Stimulated activated CD8-positive, alpha-beta memory T cell treated with anti-CD3 and anti-CD28 coated beads, Interleukin-2, amount 100 ng/mL, for 1 hour (primary cell): ENCODE measurements at places on chromosomes 3 and 15.

GRCh38 chr15:73386886-73387506, 18.2 kb upstream of the HCN4 start:
- DNase-seq = no peak

GRCh38 chr3:141280690-141281089, 49.1 kb downstream of the PXYLP1 start:
- DNase-seq = no peak

DNA sequence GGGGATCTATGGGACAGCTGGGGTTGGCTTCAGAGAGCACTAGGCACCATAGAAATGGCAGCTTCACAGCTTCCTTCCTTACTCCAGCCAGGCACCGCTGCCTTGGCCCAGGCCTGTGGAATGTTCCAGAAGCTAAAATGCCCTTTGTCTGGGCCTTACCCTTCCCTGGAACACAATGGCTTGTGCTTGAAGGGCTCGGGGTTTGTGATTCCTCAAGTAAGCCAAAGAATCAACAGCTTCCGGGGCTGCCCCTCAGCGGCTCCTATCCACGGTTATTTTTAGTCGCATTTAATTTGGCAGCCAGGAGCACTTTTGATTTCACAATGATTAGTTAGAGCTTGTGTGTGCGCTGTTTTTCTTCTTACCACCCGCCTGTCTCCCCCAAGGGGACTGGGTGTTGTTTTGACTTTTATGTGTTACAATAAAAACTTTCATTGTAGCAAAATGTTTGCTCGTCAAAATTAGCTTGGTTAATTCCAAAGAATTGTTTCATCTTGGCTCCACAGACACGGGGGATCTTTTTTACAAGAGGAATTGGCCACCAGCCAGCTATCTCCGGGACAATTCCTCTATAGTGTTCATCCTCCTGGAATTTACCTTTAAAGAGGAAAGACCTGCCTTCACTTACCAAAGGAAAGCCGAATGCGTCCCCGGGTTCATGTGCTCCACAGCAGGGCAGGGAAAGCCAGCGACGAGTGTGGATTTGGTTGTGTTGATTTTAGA, 73.8 kb downstream of the TLE3 start:
- DNase-seq = no peak

DNA sequence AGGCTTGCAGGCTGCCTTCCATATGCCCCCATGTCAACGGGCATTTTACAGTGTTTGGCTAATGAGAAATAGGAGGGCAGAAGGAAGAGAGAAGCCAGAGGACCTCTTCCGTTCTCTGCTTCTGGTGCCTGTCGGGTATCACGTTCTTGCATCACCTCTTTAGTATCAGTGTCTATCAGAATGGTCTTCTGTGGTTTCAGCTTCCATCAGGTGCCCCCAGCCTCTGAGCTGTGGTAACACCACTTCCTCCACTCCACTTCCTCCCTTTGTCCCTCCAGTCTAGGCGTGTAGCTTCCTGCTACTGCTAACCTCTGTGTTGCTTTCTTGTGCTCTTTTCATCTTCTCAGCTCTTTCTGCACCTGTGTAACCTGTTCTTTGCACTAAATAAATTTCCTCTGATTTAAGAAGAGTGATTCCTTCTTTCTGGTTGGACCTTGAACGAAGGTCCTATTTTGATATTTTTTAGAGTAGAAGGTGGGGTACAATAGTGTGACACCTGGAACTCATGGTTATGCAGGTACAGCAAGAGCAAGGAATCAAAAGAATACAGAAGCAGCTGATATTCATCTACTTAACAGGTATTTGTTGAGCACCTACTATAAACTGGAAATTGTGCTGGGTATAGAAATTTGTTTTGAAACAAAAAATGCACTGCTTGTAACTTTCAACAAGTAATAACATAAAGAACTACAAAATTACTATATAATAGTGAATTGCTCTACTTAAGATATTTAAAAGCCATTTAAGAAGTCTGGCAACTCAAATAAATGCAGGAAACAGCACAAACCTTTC, 27.4 kb upstream of the FOXB1 start:
- DNase-seq = peak; percentile 8

DNA sequence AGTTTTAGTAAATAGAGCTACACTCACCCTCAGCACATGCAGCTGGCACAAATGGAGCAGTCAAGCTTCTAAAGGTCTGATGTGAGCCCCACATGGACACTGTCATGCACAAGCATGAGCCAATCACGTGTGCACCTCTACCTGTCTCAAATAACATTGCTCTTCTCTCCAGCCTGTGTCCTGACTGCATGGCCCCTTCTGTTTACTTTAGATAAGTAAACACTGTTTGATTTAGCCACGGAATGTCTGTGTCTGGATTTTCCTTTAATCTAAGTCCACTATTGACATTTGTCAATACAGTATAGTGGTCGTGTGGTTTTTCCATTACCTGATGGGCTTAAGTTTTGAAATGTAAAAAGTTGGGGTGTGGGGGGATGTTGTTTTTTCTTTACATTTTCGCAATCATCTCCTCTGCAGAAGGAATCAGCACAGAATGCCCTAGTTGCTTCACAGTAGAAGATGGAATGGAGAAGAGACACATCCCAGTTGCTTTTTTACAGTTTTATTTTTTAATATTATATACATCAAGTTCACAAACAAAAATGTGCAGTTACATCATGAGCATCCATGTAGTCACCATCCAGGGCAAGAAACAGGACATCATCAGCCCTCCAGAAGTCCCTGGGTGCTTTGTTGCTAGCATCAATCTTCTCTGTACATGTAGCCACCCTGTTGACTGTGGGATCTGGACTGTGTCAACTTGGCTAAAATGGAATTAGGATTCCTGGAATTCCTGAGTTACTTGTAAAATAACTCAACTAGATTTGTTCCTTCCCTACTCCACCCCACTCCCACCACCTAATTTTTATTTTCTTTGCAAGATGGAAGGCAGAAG, 146.1 kb downstream of the UACA start:
- no peak for DNase-seq

DNA sequence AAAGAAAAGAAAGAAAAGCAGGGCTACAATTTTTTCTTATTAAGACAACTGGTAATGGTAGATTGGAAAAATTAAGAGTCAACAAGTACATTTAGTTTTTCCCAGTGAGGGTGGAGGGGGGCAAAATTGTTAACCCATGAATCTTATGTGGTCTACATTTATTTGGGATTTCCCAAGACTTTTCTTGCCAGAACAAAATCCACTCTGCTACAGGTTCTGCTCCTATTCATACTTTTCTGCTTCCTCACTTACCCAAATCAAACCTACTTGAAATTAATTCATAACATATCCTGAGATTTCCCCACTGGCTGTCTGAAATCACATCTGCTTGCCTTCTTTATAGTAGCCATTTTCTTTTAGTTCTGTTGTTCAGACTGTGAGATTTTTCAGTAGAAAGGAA, 41.1 kb downstream of the VGLL3 start:
- no peak for DNase-seq

GRCh38 chr3:82627733-82628132, 866.3 kb upstream of the GBE1 start:
- no peak for DNase-seq

GRCh38 chr15:39018966-39019365, 454.4 kb upstream of the RASGRP1 start:
- no peak for DNase-seq

DNA sequence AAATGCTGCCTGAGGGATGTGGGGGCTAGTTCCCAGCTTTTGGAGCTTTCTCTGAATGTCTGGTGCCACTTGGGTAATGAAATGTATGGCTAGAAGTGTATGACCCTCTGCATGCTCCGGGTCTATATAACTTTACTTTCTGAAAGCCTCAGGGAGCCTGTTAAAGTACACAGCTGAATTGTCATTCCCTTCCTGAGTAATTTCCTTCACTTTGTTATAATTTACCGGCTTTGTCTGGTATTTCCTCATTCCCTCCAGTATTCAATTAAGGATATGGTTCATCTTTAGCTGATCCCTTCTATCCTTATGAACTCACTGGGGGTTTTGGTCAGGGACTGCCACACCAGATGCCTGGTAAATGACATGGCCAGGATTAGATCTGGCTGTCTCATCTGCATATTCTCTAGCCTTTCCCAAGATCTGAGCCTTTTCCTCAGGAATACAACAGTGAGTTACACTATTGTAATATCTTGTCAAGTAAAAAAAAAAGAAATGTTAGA, 620.3 kb downstream of the ZPLD1 start:
- no peak for DNase-seq

DNA sequence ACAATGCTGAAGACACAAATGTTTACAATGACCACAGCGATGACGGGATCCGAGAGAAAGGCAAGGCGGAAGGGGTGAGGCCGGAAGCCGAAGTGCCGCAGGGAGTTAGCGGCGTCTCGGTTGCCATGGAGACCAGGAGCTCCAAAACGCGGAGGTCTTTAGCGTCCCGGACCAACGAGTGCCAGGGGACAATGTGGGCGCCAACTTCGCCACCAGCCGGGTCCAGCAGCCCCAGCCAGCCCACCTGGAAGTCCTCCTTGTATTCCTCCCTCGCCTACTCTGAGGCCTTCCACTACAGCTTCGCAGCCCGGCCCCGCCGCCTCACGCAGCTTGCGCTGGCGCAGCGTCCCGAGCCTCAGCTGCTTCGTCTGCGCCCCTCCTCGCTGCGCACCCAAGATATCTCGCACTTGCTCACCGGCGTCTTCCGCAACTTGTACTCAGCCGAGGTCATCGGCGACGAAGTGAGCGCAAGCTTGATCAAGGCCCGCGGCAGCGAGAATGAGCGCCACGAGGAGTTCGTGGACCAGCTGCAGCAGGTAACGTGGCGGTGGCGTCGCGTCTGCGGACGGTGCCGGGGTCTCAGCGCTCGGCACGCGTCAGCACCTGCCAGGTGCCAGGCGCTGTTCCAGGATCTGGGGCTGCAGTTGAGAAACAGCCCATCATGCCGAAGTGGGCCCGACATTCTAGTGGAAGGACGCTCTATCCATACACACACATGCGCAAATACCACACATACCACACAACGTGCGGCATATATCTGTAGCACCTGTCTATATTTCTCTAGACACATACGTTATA, at the start of gene DLEC1:
TSS of gene DLEC1 (plus strand) at position 108 of the 798 bp plus-strand sequence. CDS start at position 126, 18 bp downstream.
- peak; percentile 59 for DNase-seq

GRCh38 chr15:79919749-79920511, 23.1 kb upstream of the MTHFS start:
- no peak for DNase-seq

GRCh38 chr3:115659253-115660220, 36.2 kb downstream of the GAP43 start:
- DNase-seq = no peak

GRCh38 chr3:139361276-139361675, 17.5 kb downstream of the MRPS22 start:
- no peak for DNase-seq

- no peak for DNase-seq
These were observed 179.8 kb downstream of the MEX3B start for GRCh38 chr15:81865850-81866537.

GRCh38 chr3:72265256-72266015, 480.5 kb upstream of the PROK2 start:
- no peak for DNase-seq

- DNase-seq = no peak
These were observed 399.4 kb upstream of the ATP11B start for GRCh38 chr3:182393830-182394367.

DNA sequence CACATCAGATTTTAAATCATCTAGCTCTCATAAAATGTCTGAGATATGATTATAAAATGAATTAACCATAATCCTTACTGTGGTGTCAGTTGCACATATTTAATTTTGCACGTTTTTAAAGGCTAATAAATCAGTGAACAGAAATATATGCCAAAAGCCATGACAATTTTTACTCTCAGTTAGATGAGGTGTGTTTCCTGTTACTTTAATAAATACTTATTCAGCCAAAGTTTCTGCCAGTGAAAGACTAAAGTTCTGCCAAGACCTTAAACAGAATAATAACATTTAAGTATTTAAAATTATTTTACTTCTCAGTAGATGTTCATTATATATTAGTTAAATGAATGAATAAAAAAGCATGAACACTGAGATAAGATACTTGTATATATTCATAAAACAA, 1150.1 kb downstream of the NAALADL2 start:
- no peak for DNase-seq

DNA sequence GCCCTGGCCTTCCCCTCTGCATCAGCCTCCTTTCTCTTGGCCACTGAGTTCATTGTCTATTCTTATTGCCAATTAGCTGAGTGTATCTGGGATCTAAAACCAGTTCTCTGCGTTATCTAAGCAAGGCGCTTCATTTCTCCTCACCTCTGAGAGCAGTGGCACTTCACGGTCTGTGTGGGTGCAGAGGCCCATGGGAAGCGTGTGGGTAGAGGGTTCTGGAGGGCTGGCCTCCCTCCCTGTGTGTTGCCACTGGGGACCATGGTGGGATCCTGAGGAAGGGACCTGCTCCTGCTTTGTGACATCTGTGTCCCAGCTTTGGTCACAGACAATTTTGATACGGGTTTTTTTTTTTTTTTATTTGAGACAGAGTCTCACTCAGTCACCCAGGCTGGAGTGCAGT, 32.7 kb downstream of the EDEM1 start:
- no peak for DNase-seq

GRCh38 chr15:80484333-80484864, 80.2 kb downstream of the ARNT2 start:
- no peak for DNase-seq

DNA sequence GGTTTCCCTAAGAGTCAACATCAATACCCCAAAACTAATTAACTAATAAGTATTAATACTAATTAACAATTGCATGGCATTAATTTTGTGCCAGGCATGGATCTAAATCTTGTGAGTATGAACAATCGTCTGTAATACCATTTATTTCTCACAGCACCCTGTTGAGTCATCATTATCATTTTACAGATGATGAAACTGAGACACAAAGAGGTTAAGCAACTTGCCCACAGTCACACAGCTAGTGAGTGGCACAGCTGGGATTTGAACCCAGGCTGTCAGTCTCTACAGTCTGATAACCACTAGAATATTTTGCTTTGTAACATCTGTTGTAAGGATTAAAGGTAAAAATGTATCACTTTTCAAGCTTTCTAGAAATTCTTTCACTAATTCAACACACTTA, 423.4 kb upstream of the WNT5A start:
- no peak for DNase-seq

DNA sequence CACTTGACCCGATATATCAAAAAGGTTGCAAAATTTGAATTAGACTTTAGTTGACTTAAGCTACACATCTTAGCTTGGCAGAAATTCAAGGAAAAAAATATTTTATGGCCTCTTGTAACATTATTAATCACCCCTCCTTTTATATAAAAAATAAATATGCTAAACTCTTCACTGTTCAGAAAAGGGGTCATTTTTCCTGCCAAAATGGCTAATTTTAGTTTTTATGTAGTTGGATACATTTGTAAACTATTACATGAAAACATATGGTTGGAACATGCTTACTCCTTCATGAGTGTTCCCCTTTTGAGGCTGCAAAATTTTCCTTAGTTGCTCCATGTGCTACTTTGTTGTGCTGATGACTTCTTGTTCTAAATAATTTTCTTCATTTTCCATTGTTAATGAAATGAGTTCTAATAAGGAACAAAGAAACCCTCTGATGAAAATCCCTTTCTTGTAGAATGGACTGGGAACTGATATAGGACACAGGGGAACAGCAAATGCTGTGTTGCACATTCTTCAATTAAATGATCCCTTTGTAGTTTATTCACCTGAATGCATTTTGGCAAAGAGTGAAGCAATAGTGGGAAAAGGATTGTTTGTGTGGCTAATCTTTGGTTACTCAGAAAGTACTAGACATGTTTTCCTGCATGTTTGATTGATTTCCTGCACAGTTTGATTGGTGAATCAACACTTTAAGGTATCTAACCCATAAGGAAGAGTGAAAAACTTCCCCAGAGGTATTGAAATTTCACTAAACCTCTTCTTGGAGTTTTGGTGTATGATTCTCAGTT, 349.3 kb downstream of the TIGIT start:
- DNase-seq = no peak

- no peak for DNase-seq
These were observed 167.1 kb downstream of the MECOM start for GRCh38 chr3:169496402-169496801.
